ENCODE measurements at places on chromosomes 3 and 15.

DNA sequence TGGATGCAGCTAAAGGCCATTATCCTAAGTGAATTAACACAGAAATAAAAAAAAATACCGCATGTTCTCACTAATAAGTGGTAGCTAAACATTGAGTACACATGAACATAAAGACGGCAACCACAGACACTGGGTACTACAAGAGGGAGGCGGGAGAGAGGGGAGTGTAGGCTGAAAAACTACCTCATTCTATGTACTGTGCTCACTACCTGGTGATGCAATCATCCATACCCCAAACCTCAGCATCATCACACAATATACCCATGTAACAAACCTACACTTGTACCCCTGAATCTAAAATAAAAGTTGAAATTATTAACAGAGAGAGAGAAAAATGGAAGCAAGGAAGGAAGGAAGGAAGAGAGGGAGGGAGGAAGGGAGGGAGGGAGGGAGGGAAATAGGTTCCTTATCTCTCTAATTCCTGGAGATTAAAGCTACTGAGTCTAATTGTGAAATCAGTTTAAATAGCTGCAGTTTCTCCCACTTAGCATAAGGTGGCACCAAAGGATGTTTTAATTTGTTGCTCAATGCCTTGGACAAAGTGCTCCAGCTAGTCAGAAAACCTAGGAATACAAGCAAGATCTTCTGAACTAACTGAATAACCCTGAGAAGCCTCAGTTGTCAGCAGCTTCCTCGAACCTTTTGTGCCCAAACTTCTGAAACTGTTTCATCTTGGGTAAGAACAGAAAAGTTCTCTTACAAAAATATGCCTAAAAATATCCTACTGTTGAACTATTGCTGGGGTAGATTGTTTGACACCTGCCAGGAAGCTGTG, 79.4 kb upstream of the ATP11B start:
- DNase-seq = peak; percentile 17

GRCh38 chr3:40166997-40167396, 142.5 kb upstream of the EIF1B start:
- DNase-seq = no peak

DNA sequence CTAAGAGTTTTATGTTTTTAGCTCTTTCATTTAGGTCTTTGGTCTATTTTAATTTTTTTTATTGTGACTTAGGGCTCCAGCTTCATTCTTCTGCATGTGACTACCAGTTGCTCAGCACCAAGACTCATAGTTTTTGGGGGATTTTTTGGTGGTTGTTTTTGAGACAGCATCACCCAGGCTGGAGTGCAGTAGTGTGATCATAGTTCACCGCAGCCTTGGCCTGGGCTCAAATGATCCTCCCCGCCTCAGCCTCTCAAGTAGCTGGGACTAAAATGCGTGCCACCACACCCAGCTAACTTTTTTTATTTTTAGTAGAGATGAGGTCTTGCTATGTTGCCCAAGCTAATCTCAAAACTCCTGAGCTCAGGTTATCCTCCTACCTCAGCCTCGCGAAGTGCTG, 19.4 kb downstream of the CDV3 start:
- DNase-seq = no peak

- no peak for DNase-seq
These were observed 8.1 kb downstream of the DCLK3 start for GRCh38 chr3:36756269-36756668.

DNA sequence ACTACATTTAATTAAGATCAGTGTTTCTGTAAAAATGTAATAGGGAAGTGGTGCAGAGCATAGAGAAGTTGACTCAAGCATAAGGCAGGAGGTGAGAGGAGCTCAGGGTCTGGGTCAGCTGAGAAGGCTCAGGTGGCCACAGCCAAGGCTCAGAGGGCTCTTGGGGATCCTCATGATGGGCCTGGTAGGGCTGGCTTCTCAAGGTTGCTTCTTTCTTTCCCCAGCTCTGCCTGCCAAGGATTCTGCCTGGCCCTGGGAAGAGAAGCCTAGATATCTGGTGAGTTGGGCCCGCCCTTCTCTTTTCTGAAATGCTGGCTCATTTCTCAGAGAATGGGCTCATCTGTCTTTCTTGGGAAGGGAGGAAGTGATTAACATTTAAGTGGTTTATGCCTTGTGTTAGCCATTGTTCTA, 6.5 kb downstream of the ZNF589 start:
- peak; percentile 61 for DNase-seq

- no peak for DNase-seq
These were observed 4.7 kb upstream of the RYK start for GRCh38 chr3:134255404-134255803.

DNA sequence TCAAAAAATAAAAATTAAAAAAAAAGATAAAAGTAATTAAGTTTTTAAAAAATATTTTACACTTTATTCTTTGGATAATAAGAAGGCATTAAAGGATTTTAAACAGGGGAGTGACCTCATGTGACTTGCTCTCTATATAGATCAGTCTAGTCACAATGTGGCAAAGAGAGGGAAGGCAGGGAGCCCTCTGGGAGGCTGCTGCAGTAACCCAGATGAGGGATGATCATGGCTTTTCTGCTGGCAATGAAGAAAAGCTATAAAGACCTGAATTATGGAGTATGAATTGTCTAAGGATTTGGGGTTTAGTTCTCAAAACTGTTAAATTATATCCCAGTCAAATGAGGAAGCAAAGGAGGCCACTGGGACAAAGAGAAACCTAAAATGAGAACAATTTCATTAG, 58.1 kb downstream of the SUMF1 start:
- DNase-seq = no peak

DNA sequence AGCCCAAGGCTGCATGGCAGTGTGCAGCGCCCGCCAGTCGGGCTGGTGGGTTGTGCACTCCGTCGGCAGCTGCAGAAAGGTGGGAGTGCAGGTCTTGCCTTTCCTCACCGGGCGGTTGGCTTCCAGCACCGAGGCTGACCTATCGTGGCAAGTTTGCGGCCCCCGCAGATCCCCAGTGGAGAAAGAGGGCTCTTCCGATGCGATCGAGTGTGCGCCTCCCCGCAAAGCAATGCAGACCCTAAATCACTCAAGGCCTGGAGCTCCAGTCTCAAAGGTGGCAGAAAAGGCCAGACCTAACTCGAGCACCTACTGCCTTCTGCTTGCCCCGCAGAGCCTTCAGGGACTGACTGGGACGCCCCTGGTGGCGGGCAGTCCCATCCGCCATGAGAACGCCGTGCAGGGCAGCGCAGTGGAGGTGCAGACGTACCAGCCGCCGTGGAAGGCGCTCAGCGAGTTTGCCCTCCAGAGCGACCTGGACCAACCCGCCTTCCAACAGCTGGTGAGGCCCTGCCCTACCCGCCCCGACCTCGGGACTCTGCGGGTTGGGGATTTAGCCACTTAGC, 4.3 kb downstream of the ISL2 start:
- no peak for DNase-seq

GRCh38 chr15:66706840-66707239, 4.8 kb downstream of the SMAD6 start:
- DNase-seq = no peak

GRCh38 chr3:141073580-141073979, 22.4 kb downstream of the SPSB4 start:
- DNase-seq = no peak

- peak; percentile 88 for DNase-seq
These were observed 7.9 kb downstream of the FAH start for GRCh38 chr15:80160570-80161156.

DNA sequence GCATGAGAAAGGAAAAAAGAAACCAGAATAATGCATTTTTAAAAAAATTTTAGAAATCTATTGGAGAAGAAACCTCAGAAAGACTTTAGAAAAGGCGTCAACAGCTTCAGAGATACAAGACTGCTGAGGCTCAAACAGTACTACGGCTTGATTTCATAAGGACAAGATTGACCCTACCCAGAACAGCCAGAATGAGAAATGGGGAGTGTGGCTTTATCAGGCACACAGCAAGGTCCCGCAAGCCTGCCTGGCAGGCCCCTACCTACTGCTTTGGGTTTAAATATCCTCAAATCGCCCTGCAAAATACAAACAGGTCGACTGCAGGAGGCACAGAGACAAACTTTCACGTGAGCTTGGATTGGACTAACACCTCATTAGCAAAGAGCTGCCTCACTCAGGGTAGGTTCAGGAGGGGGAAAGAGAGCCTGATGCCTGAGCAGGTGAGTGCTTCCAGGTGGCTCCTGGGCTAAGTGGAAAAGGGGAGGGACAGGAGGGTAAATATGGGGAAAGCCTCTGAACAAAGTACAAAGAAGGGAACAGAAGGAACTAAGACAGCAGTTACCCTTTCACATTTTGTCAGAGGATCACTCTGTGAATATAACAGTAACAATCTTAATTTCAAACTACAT, 87.5 kb downstream of the RORA start:
- no peak for DNase-seq

DNA sequence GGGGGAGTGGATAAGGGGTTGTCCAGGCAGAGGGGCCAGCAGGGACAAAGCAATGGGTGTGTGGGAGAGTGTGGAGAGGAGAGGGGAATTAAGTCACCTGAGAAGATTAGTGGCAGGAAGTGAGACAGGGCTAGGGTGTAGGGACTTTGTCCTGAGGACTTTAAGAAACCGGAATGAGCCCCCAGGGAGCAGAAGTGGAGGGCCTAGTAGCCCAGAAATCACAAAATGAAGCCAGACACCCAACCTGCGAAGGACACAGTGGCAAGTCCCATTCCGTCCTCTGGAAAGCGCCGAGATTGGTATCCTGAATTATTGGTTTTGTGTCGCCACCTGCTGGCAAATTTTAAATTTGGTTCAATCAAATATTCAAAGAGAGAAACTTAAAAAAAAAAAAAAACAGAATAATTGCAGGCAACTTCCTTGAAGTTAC, 78.0 kb upstream of the SLC25A36 start:
- DNase-seq = peak; percentile 20
